Nasal cavity respiratory epithelium epithelial cell of viscerocranial mucosa (primary cell): ENCODE measurements at places on chromosomes 5 and 9. TPM values are rescaled to one million over a fixed set of nuclear protein-coding genes. Genes with fewer than 3 reads are reported as not detected.

PCDHA1 gene
- under 0.01 TPM in 1 of 2 replicates, not detected in the other for total RNA-seq

TMEM141 gene
- 63.2 and 150 TPM in 2 replicates for total RNA-seq

IRX4 gene
- total RNA-seq: 0.07 and 4.8 TPM in 2 replicates

LRRC19 gene
- total RNA-seq: not detected in 2 replicates
